ENCODE measurements at places on chromosomes 1 and 21.

DNA sequence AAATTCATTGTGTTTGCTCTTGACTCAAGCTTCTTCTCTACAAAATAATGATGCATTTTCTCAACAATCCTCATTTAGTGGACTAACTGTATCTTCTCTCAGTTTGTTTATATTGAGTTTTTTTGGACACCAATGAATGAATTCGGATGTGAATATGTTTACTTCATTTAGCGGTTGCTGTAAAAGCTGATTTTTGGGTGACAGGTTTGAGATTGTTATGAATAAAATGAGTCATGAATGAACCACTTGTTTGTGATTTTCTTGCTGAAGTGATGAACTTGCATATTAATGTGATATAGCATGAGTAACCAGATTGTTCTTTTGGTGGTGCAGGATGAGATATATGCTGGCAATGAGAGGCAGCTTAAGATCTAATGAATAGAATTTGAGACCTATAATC, 3.1 kb downstream of the DNM3 start:
- DNase-seq = no peak

DNA sequence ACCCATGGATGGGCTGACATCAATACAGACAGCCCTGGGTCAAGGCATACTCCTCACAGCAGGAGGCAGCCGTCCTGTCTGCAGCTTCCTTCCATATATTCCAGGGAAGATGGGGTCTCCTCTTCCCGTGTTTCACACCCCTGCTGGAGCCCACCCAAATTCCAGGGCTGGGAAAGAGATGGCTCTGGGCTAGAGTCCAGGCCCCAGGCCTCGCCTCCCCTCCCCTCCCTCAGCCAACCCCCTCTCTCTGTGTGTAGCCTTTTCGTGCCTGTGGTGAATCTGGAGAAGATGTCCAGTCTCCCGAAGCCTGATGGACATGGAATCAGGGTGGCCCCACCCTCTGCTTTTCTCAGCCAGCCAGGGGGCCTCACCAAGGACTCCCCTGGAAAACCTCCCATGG, 3.6 kb downstream of the ATXN7L2 start:
- no peak for DNase-seq

DNA sequence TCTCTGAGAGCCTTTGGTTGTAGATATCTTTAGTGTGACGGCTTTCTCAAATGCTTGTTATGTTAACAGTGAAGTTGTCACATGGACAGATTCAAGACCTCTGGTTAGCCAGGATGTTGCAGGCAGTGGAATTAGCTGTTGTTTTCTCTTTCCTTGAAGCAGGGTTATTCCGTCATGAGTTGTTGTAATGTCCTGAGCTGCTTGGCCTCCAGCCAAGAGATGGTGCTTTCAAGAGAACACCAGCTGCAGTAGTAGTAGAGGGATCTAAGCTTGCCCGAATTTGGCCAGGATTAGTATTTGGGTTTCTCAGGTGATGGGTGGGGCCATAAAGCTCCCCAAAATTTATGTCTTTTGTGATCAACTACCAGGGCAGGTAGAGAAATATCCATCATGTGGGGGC, 13.4 kb downstream of the KCNE1 start:
- no peak for DNase-seq

DNA sequence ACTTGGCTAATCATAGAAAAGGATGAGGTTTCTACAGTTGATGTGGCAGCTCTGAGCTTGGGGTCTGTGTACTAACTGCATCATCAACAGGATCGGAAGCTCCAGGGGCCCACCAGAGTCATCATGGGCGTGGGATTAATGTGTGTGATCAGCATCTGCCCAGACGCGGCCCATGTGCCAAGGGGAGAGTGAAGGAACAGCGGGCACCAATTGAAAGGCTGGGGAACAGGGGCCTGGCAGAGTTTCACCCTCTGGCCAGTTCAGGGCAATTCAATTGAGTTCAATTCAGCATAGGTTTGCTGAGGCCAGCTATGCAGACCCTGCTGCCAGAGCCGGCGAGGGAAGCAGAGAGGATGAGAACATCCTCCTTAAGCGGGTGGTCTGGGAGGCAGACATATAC, 260.0 kb upstream of the AJAP1 start:
- no peak for DNase-seq

GRCh38 chr1:168554603-168555483, 11.0 kb upstream of the XCL2 start:
- no peak for DNase-seq

- DNase-seq = no peak
Measured at GRCh38 chr1:55468142-55468795, 253.1 kb upstream of the USP24 start.

DNA sequence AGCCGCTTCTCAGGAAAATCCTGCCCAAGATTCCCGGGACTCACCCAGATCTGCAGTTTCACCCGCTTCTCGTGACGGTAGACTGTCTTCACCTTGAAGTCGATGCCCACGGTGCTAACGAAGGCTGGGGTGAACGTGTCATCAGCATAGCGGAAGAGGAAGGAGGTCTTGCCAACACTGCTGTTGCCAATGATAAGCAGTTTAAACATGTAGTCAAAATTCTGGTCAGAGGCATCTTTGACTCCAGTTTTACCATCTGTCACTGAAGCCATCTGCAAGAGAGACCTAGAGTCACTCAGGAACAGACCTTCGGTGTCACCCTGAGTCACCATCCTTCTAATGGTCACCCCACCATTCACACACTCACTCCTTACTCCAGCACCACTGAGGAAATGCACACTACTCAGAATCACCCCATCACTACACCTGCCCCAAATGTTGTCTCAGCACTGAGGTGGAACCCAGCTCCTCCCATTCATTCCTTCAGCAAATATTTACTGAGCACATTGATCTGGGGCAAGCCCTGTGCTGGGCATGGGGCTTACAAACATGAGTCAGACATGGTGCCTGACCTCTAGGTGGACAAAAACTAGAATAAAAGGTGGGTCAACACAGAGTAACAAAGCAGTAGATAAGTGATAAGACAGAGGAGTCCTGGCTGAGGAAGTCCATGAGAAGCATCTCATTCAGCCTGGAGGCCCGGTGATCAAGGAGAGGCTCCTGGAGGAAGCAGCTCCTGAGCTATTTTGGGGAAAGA, 13.5 kb downstream of the RAB3B start:
- DNase-seq = no peak

GRCh38 chr1:191618181-191618580, 540.1 kb upstream of the RGS18 start:
- no peak for DNase-seq

- no peak for DNase-seq
Measured at GRCh38 chr1:172442843-172443565, 865 bp downstream of the PIGC start.

- no peak for DNase-seq
Measured at GRCh38 chr21:44875316-44875700, 1.8 kb upstream of the PTTG1IP start.

DNA sequence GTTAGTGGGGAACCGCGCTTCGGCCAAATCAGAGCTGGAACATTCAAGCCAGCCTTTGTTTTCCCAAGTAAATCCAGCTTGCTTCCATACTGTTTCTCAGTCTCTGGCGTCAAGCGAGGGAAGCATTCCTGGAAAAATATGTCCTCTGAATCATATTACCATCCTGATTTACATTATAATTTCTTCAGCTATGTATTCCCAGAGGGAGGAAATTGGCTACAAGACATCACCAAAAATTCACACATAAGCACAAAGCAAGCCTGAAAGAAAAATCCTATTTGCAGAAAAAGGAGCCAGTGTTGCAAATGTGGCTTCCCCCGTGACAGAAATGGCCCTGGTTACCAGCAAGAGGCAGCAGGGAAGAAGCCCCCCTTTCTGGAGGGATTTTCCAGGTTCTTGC, 233.3 kb downstream of the KCNJ6 start:
- DNase-seq = no peak

GRCh38 chr21:43731476-43731875, 12.5 kb downstream of the PDXK start:
- DNase-seq = no peak

GRCh38 chr1:35576061-35576765, 3.1 kb downstream of the TFAP2E start:
- DNase-seq = no peak

GRCh38 chr21:41817228-41817627, 50.4 kb upstream of the RIPK4 start:
- DNase-seq = no peak

- DNase-seq = no peak
Measured at GRCh38 chr1:214362188-214362882, 81.4 kb downstream of the SMYD2 start.

- no peak for DNase-seq
Measured at GRCh38 chr1:214579183-214579582, 23.8 kb upstream of the CENPF start.
